ENCODE measurements at places on chromosomes 7 and 10.

- H3K27ac ChIP-seq, result no peak overlapping the region
- DNase-seq, result no peak
- peaks cover 4% of the 10 kb centered on the region for H3K36me3 ChIP-seq
- H3K4me3 ChIP-seq, result no peak overlapping the region
Measured at GRCh38 chr7:46881507-46882127, 700.3 kb downstream of the TNS3 start.

DNA sequence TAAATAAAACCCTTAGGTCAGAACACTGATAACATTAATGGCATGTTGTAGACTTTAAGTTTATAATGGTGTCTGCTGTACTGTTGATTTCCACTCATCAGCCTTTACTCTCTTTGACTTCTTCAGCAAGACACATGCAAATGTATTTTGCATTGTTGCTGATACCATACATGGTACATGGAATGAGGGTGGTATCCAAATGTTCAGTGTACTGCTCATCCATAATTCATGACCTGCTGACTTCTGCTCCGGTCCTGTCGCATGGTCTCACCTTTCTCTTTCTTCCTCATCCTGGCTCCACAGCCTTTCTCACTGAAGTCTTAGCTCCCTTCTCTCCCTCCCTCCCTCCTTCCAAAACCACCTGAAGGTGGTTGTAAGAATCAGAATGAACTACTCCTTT, 4.7 kb upstream of the CUBN start:
- no peaks in the 10 kb centered on the region for H3K4me1 ChIP-seq
- no peaks in the 10 kb centered on the region for H3K36me3 ChIP-seq
- H3K27ac ChIP-seq, result no peak overlapping the region
- no peaks in the 10 kb centered on the region for H3K27me3 ChIP-seq
- no peak overlapping the region for H3K4me3 ChIP-seq

DNA sequence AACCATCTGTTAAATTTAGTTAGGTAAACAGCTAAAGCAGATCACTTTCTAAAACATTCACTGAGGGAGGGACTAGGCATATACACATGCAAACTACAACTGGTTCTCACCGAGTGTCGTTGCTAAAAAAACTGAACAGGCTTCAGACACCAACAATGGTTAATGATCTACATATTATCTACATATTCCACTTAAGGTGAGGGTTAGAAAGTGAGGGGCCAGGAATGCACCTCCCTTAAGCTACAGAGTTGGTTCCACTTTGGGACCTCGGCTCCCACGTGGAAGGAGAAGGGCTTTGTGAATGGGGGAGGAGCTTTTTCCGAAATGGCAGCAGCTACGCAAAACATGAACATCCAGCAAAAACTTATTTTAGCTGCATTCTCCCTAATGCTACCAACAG, 5.8 kb downstream of the CTBP2 start:
- H3K27me3 ChIP-seq, result peaks cover 61% of the 10 kb centered on the region
- no peak for DNase-seq
- H3K4me1 ChIP-seq, result no peaks in the 10 kb centered on the region
- peaks cover 3% of the 10 kb centered on the region for H3K36me3 ChIP-seq

- H3K4me1 ChIP-seq, result no peaks in the 10 kb centered on the region
- no peak for DNase-seq
- peaks cover 2% of the 10 kb centered on the region for H3K27me3 ChIP-seq
- no peaks in the 10 kb centered on the region for H3K36me3 ChIP-seq
Measured at GRCh38 chr10:88661018-88661417, 3.2 kb upstream of the LIPF start.

DNA sequence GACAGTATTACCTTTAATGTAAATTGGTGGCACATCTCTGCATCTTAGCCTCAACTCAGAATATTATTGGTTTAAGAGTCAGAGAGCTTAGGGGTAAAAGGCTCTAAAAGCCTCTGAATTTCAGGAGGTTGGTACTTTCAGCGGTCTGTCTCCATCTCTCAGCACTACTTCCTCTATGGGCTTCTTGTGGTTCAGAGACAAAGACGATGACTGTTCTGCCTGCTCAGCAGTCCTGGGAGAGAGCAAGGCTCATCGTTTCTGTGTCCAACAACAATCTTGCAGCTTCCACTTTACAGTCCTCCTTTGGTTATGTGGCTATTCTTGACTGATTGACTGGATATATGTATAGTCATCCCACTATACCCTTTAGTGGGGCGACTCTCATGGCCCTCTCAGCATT, 394.7 kb downstream of the AUTS2 start:
- peaks cover 3% of the 10 kb centered on the region for H3K4me1 ChIP-seq
- H3K27me3 ChIP-seq, result no peaks in the 10 kb centered on the region
- no peak overlapping the region for H3K27ac ChIP-seq
- no peak overlapping the region for H3K4me3 ChIP-seq
- DNase-seq, result no peak

GRCh38 chr10:115093286-115093775, at the start of gene ATRNL1:
Gene ATRNL1 (plus strand): TSS chr10:115093365. CDS start chr10:115093751, 386 bp downstream.
- peak within 1 kb of the TSS; percentile 85 for H3K4me3 ChIP-seq
- H3K27me3 ChIP-seq, result peaks cover 62% of the 10 kb centered on the region
- H3K4me1 ChIP-seq, result peaks cover 10% of the 10 kb centered on the region
- no peak within 1 kb of the TSS for H3K27ac ChIP-seq
- no peaks in the 10 kb centered on the region for H3K36me3 ChIP-seq

Measured in naive thymus-derived CD8-positive, alpha-beta T cell (primary cell).